ENCODE measurements at places on chromosomes 2 and 18. TPM values are rescaled to one million over a fixed set of nuclear protein-coding genes. Genes with fewer than 3 reads are reported as not detected.

OSBPL6 gene
- 2.9 TPM for total RNA-seq

PLEKHH2 gene
- total RNA-seq: 0.54 TPM

TGFA gene
- not detected for total RNA-seq

NTSR2 gene
- total RNA-seq: not detected

- H3K27me3 ChIP-seq: no peaks in the 10 kb centered on the region
- H3K36me3 ChIP-seq: peaks cover 11% of the 10 kb centered on the region
- no peak for DNase-seq
These were observed 233.5 kb downstream of the DYM start for GRCh38 chr18:49227001-49227380.

GRCh38 chr2:207334624-207335371 lies 169.1 kb upstream of the KLF7 start:
- H3K27me3 ChIP-seq: no peaks in the 10 kb centered on the region
- H3K4me1 ChIP-seq: peaks cover 76% of the 10 kb centered on the region
- H3K4me3 ChIP-seq: peak overlapping the region; percentile 59
- H3K27ac ChIP-seq: peak overlapping the region; percentile 87

DNA sequence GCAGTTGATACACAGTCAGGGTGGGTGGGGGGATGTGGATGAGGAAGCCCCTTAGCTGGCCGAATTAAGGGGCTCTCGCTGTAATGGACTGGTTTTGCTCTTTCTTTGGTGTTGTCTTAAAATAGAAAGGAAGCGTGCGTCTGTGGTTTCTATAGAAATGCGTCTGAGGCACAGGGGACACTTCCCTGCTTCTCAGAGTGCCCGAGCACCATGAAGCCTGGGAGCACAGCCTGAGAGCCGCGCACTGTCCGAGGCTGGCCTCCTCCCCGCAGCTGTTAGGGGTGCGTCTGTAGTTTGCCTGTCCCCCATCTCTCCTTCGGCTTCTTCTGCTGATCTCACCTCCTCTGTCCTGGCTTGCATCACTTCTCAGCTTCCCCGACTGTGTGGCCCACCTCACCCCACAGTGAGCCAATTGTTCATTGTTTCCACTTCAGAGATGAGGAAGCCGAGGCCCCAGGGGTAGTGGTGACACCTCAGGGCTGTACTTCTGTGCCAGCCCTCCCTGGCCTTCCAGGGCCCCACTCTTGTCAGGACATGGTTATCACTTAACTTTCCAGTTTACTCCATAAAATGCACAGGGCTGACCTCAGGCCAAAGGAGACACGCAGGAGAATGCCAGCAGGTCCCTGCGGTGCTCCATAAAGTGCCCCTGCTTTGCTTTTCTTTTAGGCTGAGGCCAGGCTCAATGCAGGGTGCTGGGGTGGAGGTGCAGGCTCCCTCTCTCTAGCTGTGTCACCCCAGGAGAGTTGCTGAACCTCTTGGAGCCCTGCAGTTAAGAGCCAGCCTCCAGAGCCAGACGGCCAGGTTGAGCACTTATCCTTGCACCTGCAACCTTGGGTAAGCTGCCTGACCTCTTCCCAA lies 210.6 kb downstream of the SEPTIN10 start:
- H3K4me3 ChIP-seq: no peak overlapping the region
- H3K27me3 ChIP-seq: peaks cover 2% of the 10 kb centered on the region
- peaks cover 3% of the 10 kb centered on the region for H3K4me1 ChIP-seq
- H3K36me3 ChIP-seq: no peaks in the 10 kb centered on the region
- DNase-seq: no peak

DNA sequence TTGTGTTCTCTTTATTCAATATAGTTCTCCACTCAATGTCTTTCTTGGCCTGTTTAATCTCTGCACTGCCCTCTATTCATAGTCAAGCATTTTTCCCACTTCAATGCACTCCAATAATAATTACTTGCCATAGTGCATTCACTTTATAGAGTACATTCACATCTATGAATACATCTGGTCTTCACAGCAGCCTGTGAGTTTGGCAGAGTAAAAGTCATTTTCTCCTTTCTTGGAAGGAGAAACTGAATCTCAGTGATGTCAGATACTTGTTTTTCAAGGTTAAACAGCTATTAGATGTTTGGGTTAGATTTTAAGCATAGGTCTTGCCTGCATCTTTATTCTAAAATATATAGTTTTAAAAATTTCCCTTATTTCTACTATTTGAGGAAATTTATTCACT lies 373.2 kb downstream of the TRIB2 start:
- no peaks in the 10 kb centered on the region for H3K4me1 ChIP-seq
- H3K4me3 ChIP-seq: no peak overlapping the region
- DNase-seq: no peak
- no peak overlapping the region for H3K27ac ChIP-seq
- no peaks in the 10 kb centered on the region for H3K36me3 ChIP-seq

DNA sequence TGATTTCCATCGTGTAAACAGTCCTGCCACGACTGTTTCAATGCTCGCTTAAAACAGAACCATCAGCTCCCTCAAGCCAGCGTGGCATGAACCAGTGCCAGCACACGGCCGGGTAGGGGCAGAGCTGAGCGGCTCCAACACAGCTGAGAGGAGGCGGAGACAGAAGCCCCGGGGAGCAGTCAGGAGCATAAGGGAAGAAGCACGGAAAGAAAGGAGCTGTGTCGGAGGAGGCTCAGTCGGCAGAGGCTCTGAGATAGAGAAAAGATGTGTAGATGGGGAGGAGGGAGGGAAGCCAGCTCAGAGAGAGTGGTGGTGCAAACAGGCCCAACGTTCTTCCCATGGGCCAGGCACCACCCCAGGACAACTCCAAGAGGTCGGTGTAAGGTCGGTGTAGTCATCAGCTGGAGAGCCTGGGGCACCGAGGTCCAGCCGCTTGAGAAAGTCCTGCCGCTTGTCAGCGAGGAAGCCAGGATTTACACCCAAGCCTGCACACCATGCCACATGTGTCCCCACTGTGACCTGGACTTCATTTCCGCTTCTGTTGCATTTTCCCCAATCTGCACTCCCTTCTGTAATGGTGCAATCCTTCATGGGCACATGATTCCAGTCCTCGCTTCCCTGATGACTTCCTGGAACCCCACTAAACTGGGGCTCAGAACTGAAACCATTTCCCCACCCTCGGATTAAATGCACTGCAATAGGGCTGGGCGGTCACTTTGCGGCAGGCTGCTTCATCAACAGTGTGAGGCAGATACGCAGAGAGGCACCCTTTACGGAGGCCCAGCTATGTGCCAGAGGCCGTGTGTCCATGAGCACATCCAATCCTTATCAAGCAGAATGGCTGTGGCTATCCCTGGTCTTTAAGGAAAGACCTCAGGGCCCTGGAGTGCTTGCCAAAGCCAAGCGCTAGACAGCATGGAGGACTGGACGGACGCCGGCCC lies 43.5 kb downstream of the CYP27C1 start:
- no peaks in the 10 kb centered on the region for H3K4me1 ChIP-seq
- H3K4me3 ChIP-seq: no peak overlapping the region
- H3K27me3 ChIP-seq: peaks cover 19% of the 10 kb centered on the region
- H3K27ac ChIP-seq: no peak overlapping the region
- no peak for DNase-seq
- H3K36me3 ChIP-seq: peaks cover 6% of the 10 kb centered on the region

DNA sequence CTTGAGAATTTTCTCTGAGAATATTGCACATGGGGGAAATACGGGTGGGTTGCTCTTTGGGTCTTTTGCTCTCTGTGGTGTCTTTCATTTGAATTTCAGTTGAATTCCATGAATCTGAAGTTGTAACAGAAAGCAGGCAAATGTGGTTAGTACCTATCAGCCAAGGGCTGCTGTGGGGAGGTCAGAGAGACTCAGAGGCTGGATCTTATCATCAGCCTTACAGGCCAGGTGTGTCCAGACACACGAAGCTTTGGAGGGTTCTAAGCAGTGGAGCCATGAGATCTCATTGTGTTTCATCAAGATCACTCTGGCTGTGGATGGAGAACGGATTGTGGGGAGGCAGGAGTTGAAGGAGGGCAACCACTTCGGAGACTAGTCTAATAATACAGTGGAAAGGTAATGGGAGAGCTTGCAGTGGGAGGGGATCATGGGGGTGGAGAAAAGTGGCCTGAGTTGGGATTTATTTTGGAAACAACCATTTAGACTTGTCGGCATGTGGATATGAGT lies 68.1 kb downstream of the GNAL start:
- no peak overlapping the region for H3K4me3 ChIP-seq
- no peak overlapping the region for H3K27ac ChIP-seq
- H3K36me3 ChIP-seq: no peaks in the 10 kb centered on the region
- H3K4me1 ChIP-seq: peaks cover 17% of the 10 kb centered on the region
- H3K27me3 ChIP-seq: peaks cover 41% of the 10 kb centered on the region

DNA sequence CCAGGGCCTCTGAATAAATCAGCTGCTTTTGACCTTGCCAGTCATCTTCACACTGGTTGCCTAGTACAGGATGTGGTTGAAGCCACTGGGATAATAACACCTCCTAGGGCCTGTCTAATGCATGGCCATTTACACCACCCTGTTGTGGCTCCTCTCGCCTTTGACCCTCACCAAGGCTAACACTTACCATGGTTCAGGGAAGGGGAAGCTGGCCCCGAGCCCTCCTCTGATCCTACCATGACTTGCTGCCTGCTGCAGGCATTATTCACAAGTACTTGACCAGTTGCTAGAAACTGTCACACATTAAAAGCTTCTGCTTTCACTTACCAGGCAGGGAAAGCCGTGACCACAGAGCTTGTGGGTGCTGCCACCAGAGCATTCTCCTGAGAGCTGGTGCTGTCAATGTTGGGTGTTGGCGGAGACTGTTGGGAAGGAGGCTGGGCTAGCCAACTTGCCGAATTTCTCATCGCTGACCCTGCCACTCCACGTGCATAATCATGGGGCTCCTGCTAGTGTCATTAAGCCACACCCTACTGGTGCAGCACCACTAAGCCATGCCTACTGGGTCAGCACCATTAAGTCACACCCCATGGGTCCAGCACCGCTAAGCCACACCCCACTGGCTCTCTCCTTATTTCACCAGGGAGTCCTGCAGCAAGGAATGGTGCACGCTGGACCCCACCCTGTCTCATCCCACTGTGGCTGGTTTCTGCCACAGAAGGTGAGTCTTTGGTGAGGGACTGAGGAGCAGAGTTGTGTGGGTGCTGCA lies 47.0 kb upstream of the TTC39C start:
- H3K4me1 ChIP-seq: peaks cover 61% of the 10 kb centered on the region
- H3K4me3 ChIP-seq: no peak overlapping the region
- peaks cover 9% of the 10 kb centered on the region for H3K27me3 ChIP-seq
- H3K27ac ChIP-seq: peak overlapping the region; percentile 57
- peaks cover 1% of the 10 kb centered on the region for H3K36me3 ChIP-seq

DNA sequence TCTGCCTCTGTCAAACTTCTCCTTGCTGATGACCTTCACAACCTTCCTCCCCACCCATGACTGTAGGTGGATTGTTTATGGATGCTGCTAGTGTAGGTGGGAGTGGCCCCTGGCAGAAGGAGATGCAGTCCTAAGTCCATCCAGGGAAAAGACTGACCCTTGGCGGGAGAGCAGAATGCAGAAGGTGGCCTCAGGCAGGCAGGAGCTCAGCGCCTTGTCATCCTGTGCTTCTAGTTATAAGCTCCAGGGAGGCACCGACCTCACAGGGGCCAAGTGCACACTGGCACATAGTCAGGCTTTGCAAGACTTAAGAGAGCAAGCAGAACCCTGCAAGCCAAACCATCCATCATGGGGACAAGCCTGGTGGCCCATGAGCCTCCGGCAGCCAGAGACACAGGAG lies 74.4 kb downstream of the CAPN13 start:
- no peak overlapping the region for H3K4me3 ChIP-seq
- no peaks in the 10 kb centered on the region for H3K4me1 ChIP-seq
- peaks cover 2% of the 10 kb centered on the region for H3K27me3 ChIP-seq
- no peak for DNase-seq
- no peak overlapping the region for H3K27ac ChIP-seq

GRCh38 chr2:10490806-10491291 lies 42.7 kb upstream of the ODC1 start:
- no peak overlapping the region for H3K4me3 ChIP-seq
- no peak for DNase-seq
- no peak overlapping the region for H3K27ac ChIP-seq

DNA sequence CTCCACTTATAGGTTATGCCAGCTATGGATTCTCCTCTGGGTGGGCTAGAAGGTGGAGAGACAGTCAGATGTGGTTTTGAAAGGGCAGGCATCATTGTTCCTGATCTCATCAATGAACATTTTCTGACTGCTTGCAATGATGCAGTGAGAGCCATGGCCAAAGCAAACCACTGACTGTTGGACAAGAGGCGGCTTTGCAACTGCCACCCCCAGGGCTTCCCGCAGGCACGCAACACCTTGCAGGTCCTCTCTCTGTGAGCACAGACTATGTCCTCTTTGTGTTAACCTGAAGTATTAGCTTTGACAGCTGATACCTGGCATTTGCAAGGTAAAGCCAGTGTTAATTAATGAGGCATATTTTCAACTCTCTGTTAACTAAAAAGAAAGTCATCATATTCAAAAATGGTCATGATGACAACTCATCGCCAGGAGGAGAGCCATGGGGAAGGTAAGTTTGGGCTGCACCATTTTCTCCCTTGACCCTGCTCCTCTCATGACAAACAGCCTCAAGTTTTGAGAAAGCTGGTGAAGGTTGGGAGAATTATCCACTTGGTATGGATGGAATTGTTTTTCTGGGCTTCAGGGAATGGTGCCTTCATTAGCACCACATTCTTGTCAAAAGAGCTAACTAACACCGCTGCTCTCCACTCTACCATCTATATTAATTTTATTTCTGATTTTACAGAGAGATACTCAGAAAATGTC lies 14.9 kb upstream of the FAM124B start:
- no peaks in the 10 kb centered on the region for H3K4me1 ChIP-seq
- H3K36me3 ChIP-seq: no peaks in the 10 kb centered on the region
- H3K27ac ChIP-seq: no peak overlapping the region
- peaks cover 13% of the 10 kb centered on the region for H3K27me3 ChIP-seq
- no peak for DNase-seq
- H3K4me3 ChIP-seq: no peak overlapping the region

- peak overlapping the region; percentile 70 for H3K4me3 ChIP-seq
- H3K27me3 ChIP-seq: peaks cover 90% of the 10 kb centered on the region
- no peak overlapping the region for H3K27ac ChIP-seq
- peaks cover 3% of the 10 kb centered on the region for H3K36me3 ChIP-seq
These were observed 813 bp upstream of the MEIS1 start for GRCh38 chr2:66433945-66434678.

DNA sequence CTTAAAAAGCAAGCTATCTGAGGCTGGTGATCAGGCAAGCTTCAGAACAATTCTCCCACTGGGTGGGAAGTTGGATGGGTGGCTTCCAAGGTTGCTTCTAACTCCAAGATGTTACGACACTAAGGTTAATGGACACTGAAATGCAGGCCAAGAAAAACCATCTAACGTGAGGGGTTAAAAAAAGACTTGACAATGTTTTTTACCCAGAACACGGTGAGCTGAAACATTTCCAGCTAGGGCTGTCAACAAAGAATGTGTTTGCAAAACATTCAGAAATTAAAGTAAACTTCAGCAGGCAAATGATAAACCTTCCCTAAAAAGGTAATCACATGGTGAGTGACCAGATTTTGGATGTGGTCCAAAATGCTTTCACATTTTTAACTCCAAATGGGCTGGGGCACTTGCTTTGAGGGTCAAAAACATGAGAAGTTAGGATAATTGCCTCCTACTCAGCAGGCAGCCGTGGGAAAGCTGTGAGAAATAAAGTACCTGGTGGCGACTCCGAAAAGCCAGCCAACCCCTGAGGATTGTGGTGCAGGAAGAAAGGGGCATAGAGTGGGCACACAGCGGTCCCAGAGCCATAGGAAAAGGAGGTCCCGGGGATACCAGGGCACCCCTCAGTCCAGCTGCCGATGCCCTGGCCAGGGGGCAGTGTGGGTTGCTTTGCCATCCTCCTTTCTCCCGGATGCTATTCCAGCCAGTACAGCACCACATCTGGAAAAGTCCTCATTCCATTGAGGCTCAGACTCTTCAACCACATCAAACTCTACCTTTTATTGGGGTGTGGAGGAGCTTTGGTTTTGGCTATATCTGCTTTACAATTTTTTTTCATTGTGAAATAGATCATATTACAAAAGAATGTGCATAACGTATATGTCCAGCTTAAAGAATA lies 90.0 kb upstream of the ATL2 start:
- H3K27me3 ChIP-seq: peaks cover 26% of the 10 kb centered on the region
- H3K36me3 ChIP-seq: no peaks in the 10 kb centered on the region
- no peak overlapping the region for H3K27ac ChIP-seq
- no peak overlapping the region for H3K4me3 ChIP-seq

Measured in activated CD8-positive, alpha-beta memory T cell treated with anti-CD3 and anti-CD28 coated beads, Interleukin-2, amount 10 ng/mL, durations not matched to agents 7 days and 5 days (primary cell).